Stimulated activated CD8-positive, alpha-beta memory T cell treated with anti-CD3 and anti-CD28 coated beads, Interleukin-4, amount 100 ng/mL, for 1 hour (primary cell): ENCODE measurements at places on chromosomes 2 and 18.

DNA sequence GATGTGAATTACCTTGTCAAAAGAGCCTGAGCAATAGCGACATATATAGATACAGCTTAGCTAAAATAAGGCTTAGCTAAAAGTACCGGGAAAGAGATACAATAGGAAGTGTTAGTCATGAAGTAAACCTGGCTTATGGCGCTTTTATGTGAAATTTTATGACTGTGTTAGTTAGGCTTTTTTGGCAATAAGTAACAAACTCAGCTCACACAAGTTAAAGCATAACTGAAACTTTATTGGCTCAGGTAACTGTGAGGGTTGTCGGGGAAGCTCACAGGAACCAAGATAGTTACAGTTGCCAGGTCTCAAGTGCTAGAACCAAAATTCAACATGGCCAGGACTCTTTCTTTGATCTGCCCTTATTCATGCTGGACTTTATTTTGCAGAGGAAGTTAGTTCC is 925.0 kb upstream of the GYPC start:
- DNase-seq, result no peak

DNA sequence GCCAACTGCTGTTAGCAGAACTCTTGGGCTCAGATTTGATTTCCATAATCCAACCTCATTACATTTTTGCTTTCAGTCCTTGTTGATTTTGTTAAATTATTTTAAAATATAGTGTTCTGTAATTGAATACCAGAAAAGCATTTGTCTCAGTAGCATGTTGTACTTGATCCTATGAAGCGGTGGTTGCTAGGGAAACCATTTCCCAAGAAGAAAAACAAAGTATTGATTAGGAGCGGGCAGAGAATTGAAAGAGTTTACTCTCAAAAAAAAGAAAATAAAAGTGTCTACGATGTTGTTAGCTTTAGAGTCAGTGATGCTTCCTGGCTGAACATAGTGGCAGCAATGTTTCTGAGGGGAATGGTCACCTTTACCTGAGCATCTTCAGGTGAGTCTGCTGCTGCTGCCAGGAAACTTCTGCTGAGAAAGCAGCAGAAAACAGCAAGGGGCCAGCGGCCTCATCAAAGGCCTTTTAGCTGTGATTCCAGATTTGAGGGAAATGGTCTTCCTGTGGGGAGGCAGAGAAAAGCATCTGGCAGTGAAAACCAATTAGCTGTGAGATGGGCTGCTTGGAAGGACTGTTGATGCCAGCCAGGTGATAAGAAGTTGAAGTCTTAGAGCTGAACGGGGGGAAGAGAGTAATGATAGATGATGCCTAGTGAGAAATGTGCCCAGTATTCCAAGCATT is 37.1 kb downstream of the CRIM1 start:
- no peak for DNase-seq

DNA sequence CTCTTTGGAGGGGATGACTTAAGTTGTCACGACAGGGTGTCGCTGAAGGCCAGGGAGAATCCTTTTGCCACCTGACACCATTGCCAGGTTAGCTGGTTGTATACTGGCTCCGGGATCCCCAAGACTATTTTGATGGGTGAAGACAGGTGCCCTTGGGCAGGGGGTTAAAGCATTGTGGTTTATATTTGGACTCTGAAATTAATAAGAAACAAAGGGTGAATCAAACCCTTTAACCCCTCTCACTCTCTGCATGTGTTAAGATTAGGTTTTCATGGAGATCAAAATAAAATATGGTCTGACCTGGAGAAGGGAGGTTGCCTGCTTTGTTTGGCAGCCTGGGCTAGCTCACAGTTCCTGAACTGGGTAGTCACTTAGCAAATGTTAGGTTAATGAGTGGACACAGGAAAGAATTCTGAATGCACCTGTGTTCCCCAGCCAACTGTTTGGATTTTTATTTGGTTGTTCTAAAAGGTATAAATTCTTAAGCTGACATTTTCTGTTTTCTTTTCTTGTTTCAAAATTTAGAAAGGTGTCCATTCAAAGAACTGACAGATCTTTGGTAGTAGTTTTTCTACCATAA is 301.7 kb downstream of the KCNS3 start:
- no peak for DNase-seq

GRCh38 chr2:55482186-55482884 is 37.2 kb upstream of the CFAP36 start:
- no peak for DNase-seq

- no peak for DNase-seq
Measured at GRCh38 chr2:128591022-128591860, 272.6 kb upstream of the HS6ST1 start.

- no peak for DNase-seq
Measured at GRCh38 chr18:10401521-10401920, 52.9 kb upstream of the APCDD1 start.

GRCh38 chr2:140851258-140851981 is 1279.4 kb downstream of the LRP1B start:
- DNase-seq, result no peak

DNA sequence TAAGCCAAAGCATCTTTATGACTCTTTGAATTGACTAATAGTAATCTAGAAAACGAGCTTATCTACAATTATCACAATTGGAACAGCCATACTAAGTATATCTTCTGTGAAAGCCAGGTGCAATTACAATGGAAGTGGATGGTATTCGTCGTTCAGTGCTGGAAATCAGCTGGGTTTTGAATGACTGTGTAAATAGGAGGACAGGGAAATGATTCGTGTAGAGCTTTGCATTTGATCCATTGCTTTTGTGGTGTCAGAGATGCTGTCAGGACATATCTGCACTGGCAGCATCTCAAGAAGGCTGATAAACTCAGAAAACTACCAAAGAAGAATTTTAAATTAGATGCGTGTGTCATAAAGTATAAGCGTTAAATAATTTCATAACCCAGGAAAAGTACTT is 187.1 kb downstream of the ZNF407 start:
- no peak for DNase-seq

DNA sequence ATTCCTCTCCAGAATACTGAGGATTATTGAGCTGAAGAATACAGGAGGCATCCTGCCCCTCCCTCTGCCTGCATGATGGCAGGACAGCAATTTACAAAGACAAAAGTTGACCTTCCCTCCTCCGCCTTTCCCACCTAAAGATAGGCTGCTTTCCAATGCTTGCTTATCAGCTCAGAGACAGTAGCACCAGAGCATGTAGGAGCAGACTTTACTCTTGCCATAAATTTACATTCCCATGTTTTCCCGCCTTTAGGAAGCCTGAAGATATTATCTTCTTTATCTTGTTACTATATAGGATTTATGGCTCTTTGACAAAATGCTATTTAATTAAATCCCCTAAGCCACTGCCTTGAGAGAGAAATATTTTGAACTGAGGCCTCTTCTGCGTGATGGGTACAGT is 135.6 kb upstream of the HNMT start:
- DNase-seq, result no peak

GRCh38 chr18:24818441-24818840 is 358.0 kb downstream of the HRH4 start:
- DNase-seq, result no peak

- DNase-seq, result no peak
Measured at GRCh38 chr2:128371248-128371630, 52.6 kb upstream of the HS6ST1 start.

- DNase-seq, result peak; percentile 37
Measured at GRCh38 chr2:240624950-240625621, at the start of gene GPR35. Gene GPR35 (plus strand): TSS chr2:240625480. CDS start chr2:240629953, 4,473 bp downstream.

DNA sequence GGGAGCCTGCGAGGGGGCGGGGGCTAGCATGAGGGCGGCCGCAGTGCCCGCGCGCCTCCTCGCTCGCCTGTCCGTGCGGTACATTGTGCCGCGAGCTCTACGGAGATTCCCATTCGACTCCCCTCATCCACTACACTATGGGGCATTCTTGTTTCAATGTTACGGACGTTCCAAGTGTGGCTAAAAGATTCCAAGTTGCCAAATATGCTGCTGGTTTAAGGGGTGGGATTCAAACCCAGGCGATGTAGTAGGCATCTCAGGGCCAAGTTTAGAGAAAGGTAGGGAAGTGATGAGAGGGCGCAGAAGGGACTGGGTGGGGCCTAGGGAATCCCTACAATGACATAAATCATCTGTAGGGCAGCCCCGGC is 10.0 kb upstream of the CRYBA2 start:
- no peak for DNase-seq

GRCh38 chr2:9703085-9703678 is 72.4 kb upstream of the YWHAQ start:
- DNase-seq, result peak; percentile 70

DNA sequence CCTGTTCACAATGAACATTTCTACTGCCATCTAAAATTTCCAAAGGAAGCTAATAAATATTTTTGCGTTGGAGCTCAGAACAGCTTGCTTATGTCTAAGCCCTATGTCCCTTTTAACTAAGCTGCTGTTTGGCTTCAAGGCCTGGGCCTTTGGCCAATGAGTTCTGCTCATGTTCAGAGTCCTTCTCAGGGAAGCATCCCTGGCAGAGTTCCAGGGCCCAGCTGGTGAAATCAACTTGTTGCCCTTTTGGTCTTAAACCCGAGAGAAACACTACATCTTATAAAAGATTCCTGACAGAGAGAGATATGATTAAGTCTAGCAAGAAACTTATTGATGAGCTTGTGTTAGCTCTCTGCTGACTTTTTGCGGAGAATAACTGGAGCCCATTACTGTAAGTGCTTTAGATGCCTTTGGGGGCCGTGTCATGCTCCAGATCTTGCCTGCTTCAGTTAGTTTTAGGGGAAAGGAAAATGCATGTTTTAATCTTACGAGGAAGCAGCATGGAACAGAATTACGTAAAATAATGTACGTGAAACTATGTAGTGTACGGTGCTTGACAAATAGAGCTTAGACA is 102.5 kb upstream of the NOSTRIN start:
- no peak for DNase-seq

DNA sequence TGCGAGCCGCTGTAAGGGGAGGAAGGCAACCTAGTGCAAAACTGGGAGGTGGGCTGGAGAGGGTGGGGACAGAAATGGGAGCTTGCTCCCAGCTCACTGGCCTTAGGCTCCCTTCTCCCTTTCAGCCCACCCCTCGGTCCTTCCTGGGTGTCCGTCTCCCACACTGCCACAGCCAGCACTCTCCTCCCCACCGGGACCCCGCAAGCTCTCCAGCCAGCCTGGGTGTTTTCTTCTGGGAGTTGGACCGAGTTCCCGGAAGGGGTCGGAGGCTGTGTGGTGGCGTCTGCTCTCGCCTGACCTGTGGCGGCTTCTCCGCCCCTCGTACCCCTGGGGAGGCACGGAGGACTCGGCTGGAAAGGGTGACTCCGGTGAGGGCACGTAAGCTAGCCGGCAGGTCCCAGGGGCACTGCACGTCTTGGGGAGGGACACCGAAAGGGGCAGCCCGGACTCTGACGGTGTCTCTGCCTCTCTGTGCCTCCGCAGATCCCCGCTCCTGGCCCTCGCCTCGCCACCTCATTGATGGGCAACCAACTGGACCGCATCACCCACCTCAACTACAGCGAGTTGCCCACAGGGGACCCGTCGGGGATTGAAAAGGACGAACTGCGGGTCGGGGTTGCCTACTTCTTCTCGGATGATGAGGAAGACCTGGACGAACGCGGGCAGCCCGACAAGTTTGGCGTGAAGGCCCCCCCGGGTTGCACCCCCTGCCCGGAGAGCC is 1.1 kb downstream of the LRATD1 start:
- DNase-seq, result no peak

GRCh38 chr2:64763126-64763525 is 109.4 kb upstream of the SERTAD2 start:
- DNase-seq, result no peak

DNA sequence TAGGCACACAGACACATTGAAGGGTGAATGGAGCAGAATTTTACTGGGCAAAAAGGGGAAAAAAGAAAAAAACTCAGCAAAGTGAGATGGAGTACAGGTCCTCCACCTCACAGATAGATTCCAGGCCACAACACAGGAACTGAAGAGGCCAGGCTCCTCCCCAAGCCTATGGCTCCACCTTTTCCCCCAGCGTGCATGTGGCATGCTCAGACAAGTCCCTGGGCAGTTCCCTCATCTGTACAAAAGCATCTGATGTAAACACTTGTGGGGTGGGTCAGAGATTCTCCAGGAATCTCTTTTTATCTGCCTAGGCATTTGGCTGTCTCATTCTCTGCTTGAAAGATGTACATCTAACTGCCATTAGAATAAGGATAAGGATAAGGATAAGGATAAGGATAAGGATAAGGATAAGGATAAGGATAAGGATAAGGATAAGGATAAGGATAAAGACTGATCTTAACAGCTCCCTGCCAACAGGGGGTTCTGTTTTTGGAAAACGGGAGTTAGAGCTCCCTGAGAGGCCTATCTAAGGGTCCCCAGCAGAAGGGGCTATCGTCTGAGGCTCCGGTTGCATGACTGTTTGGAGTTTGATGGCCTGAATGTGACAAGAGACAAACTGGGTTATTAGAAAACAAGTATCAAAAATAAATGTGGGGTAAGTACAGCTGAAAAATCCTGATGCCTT is 17.2 kb upstream of the ASXL3 start:
- no peak for DNase-seq

DNA sequence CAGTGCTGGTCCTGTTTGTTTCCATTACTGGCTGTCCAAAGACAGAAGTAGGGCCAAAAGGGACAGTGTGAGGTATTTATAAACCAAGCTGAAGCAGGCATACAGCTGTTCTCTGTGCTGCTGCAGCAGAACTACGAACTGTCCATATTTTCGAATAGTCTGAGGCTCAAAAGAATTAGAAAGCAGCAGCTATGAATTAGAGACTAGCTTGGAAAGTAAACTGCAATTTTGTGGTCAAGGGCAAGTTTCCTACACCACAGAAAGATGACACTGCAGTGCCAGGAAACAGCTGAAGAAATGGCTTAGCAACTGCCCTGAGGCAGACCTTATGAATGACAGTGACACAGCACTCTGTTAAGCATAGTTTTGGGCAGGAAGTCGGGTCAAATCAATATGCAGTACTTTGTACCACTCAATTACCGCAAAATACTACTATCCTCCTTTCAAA is 125.3 kb downstream of the TMEM131 start:
- peak; percentile 0 for DNase-seq

DNA sequence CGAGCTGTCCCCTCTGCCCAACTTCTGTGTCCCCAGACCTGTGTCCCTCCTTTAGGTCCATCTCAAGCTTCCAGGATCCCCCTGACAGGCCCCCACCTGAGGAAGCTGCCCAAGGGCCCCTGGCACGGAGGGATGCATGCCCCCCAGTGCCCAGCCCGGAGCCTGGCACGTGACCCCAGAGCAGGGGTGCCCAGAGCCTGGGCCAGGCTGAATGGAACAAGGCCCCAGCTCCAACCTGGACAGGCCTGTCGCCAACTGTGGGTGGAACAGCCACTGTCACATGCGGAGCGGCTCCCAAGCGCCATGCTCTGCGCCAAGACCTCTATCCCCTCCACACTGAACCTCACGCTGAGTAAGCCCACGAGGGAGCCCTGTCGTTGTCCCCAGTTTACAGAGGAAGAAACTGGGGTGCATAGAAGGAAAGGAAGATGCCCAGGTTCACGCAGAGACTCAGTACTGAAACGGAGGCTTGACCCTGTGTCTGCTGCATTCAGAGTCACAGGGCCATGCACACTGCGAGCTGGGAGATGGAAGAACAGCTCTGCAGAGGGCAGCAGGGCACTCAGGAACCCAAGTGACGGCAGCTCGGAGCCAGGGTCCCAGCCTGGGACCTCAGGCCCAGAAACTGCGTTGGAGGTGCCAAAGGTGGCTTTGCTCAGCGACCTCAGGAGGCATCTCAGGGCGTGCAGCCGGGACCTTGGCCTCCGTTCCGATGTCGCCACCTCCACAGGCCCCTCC is 5.5 kb upstream of the ECEL1 start:
- DNase-seq, result no peak
